Ascending aorta (tissue), 2 donors: ENCODE measurements at places on chromosomes 3 and 15. TPM values are rescaled to one million over a fixed set of nuclear protein-coding genes. Genes with fewer than 3 reads are reported as not detected.

Gene ACKR2
- total RNA-seq, result 24.5 TPM

Gene PLOD2
- total RNA-seq, result 41.3 TPM

Gene ADAMTSL3
- 28.1 TPM for total RNA-seq

Gene SELENOT
- total RNA-seq, result 112 TPM

Gene KLHL25
- 12.6 TPM for total RNA-seq

Gene APBA2
- 2.4 TPM for total RNA-seq

Gene THSD4
- 151 TPM for total RNA-seq

Gene SLC27A2
- not detected for total RNA-seq

Gene FEM1B
- 57.0 TPM for total RNA-seq

Gene CD86
- total RNA-seq, result not detected

Gene C3orf22
- total RNA-seq, result not detected

Gene CIB1
- 50.9 TPM for total RNA-seq
